CD4-positive, alpha-beta T cell treated with Interleukin-2 at 100 ng/mL for 4 hours (primary cell): ENCODE measurements at places on chromosomes 5 and 9.

DNA sequence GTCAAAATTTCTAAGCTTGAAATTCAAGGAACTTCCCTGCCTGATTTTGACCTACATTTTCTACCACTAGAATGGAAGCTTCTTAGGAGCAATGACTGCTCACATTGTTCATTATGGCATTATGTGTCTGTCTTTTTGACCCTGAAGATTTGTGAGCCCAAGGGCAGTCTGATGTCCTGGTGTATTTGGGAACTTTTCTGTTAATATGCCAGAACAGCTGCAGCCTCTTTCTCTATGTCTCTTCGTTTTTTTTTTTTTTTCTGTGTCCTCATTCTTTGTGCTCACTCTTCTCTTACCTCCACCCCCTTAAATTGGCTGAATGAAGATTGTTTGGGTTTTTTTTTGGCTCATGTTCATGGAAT, 34.8 kb upstream of the TMC1 start:
- no peak for DNase-seq

- no peak for DNase-seq
These were observed 14.6 kb downstream of the ANKS6 start for GRCh38 chr9:98781588-98782383.

DNA sequence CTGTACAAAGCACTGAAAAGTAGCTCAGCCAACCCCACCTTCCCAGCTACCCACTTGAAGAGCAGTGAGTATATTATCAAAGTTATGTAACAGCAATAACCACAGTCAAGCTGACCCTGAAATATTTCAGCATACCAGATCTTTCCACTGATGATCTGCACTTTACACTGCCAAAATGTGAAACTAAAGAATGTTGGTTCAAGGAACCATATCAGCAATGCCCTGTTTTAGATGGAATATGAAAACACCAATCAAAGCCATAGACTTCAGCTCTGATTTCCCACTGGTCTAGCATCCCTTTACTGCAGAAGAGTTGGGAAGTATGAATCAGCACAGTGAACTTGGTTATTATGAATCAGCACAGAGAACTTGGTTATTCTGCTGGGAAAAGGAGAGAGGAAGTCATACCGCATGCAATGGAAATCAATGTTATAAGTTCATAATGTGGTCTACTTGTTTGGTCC, 20.0 kb downstream of the CEMIP2 start:
- no peak for DNase-seq

GRCh38 chr9:98551511-98552286, 157.0 kb downstream of the GABBR2 start:
- no peak for DNase-seq

DNA sequence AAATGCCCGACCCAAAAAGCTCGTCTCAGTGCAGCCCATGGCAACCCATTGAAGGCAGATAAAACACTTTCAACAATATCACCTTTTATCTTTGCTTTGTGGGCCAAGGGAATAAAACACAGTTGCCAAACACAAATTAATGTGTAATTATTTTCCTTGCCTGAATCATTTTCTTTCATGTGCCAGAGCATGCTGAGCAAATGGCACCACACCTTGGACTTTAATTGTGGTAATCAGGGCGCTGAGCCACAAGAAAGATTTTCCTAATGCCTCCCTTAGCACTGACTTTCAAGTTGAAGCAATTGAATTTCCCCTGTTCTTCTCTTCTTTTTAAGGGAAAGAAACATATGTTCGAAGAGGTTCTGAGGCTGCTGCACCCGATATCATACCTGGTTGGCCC, 297.1 kb upstream of the MSX2 start:
- DNase-seq = no peak

DNA sequence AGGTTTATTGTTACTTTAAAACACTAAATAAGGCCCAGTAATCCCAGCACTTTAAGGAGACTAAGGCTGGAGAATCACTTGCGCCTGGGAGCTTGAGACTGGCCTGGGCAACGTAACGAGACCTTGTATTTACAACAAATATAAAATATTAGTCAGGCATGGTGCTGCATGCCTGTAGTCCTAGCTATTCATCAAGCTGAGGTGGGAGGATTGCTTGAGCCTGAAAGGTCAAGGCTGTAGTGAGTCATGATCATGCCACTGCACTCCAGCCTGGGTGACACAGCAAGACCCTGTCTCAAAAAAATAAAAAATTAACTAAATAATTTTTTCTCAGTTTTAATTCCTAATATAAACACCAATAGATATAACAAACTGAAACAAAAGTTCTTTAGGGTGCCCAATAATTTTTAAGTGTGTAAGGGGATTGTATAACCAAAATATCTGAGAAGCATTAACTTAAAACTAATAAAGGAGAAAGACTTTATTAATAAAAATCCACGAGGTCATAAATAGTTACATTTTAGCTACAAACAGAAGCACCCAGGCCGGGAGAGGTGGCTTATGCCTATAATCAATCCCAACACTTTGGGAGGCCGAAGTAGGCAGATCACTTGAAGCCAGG, 32.7 kb downstream of the FAM13B start:
- DNase-seq = no peak

DNA sequence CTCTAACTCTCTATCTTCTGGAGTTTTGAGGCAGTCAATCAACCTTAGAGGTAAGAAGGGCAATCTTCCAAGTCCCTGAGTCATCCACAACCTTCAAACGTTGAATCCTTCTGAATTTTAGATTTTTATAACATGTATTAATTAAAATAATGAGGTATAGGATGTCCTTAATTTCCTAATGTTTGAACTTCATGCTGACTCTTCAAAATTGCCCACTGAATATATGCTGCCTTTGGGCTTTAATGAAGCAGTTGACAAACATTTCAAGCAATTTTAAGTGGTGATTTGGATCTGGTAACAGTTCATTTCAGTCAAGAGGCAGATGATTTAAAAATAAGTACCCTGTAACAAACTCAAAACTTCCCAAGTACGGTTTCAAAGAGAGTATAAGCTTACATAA, 26.0 kb downstream of the ERP44 start:
- no peak for DNase-seq

GRCh38 chr9:95073918-95074317, 243.6 kb downstream of the FANCC start:
- DNase-seq = no peak

- DNase-seq = no peak
These were observed 32.0 kb downstream of the HAVCR1 start for GRCh38 chr5:157026789-157027424.

DNA sequence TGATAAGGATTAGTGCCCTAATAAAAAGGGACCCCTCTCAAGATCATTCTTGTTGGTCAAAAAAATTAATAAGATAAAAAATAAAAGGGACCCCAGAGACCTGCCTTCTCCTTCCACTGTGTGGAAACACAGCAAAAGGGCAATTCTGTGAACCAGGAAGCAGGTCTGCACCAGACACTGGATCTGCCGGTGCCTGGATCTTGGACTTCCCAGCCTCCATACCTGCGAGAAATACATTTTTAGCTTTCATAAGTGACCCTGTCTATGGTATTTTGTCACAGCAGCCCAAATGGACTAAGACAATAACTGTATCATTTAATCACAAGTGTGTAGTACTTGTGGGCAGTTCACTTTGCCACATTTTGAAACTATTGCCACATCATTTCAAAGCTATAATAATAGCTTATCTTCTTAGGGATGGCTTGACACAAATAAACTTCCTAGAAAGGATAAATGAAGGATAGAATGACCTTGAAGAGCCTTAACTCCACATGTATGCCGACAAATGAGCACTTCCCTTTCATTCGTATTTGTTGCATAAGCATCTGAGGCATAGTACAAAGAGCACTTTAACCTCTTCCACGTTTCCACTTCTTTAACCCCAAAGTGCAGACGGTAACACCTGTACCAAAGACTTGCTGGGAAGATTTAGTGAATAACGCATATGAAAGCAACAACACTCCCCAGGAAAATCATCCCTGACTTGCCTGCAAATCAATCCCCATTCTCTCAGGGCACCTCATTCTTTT, 336.5 kb downstream of the RFX3 start:
- DNase-seq = no peak
